ENCODE measurements at places on chromosomes 11 and 22.
A peak's percentile ranks its signal among the peaks of the same experiment; 100 is the strongest.

DNA sequence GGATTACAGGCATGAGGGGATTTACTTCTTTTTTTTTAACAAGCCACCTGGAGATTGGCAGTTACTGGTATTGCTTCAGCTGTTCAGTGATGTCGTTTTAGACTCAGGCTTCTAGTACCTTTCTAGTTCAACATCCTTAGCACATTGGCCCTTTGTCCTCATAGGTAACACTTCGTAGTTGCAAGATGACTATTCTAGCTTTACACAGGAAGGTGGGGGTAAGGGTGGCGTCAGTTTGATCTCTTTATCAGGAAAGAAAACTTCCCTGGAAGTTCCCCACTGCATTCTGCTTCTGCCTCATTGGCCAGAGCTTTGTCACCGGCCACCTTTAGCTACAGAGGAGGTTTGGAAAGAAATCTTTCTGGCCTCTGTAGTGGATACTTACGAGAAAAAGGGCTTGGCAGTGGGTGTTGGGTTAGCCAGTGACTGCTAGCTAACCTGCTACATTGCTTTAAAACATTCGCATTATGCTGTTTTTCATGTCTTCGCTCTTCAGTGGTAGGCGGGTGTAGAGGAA is 40.7 kb downstream of the SFI1 start:
- no peak for DNase-seq

DNA sequence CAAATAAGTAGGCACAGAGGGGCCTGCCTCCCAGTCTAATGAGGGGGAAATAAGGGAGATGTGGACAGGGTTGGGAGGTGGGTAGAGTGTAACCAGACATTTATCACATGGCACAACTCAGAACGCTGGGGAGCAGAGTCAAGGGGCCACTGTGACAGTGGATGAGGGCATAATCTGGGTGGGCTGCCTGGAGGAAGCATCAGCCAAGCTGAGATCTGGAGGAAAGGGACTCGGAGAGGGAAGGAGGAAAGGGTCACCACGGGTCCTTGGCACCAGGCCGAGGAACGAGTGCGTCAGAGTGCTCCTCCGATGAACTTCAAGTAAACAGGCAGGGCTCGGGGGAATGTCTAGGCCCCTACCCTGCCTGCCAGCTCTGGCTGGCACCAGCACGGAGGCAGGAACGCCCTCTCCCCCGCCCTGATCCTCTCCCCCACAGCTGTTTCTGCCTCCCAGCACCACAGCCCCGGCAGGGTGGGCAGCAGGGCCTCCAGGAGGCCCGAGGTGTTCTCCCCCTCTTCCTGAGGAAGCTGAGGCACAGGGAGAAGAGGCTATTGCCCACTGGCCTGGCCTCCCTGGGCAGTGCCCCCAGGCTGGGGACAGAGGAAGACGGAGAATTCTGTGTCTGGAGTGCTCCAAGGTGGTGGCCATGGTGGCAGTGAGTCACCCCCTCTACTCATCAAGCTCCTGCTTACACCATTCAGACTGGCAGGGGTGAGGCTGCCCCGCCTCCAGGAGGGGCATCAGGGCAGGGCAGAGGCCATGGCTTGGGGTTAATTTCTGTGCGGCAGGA is 4.2 kb downstream of the ALDH3B1 start:
- DNase-seq = no peak

- DNase-seq = no peak
Observed at GRCh38 chr11:103749158-103749557, 287.3 kb upstream of the DDI1 start.

DNA sequence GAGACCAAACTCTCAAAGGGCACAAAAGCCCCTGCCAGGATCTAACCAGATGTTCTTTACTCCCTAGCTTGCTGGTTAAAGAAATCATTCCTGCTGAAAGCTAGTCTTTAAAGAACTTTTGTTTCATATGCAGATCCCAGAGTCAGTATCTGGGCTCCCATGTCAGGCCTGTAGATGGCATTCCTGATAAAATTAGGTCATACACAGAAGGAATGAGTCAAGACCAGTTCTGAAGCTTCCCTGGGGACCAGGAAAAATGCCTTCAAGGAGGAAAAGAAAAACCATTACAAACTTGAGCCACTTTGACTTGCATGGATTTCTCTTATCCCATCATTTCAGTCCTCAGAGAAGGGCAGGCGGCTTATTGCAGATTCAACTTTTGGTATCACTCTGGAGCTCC is 5.9 kb downstream of the DBX1 start:
- DNase-seq = no peak

DNA sequence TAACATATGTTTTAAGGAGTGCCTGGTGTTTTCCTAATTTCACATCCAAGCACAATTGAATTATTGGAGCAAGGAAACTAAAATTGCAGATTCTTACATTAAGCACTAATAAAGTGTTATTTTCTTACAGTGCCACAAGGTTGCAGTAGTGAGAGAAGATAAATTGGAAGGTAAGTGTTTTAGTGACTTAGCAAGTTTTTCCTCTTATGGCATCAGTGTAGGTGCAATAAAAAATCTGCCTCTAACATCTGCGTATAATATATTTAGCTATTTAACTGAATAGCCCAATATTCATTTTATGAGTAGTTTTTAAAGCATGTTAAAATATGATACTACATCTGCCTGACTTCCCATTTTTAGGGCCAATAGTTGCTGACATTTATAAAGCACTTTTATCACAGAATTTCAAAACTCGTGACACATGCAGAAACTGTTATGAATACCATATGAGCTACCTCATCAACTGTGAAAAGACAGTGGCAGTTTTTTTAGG is 19.0 kb downstream of the POLD3 start:
- no peak for DNase-seq

DNA sequence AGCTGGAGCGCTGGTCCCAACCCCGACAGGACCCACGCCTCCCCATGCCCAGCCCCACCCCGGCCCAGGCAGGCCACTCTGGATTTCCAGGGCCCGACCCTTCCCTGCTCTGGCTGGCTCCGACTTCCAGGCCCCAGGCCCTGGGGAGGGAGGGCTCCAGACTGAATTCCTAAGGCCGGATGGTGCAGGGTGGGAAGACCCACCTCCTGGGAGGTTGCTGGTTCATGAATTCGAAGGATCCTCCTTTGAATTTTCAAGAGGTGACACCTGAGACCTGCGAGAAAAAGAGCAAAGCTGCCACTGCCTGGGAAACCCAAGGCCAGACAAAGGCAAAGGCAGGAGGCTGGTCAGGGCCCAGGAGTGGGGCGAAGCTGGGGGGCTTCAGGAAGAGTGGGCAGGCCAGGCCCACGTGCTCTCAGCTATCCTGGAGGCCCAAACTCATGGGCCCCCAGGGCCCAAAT is 47.0 kb upstream of the LINC01488 start:
- DNase-seq = no peak

DNA sequence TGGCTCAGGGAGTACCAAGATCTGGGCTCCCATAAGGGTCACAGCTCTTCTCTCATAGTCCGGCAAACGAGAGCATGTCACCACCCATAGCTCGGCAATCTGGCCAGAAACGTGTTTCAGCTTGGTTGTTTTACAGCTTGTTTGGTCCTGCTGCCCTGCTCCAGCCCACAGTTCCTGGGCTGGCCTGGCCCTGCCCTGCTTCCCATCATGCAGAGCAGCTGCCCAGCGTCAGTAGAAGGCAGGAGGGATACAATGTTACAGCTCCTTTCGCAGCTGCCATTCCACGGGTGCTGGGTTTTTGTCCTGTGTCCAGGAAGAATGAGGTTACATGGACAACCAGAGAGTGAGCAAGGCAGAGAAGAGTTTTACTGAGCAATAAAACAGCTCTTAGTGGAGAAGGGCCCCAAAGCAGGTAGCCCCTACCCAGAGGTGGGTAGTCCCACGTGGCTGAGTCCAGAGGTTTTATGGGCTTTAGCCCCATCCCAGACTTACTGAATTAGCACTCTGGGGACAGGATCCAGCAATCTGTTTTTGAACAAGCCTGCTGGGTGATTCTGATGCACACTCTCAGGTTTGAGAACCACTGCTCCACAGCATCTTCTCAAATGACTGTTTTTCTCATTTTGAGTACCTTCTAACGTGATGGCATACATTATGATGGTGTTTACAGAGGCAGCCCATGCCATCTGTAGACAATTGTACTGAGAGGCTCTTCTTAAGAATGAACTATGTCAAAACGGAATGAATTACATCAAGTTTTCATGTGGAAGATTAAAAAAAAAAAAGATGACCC is 5.8 kb upstream of the MS4A18 start:
- DNase-seq = no peak

DNA sequence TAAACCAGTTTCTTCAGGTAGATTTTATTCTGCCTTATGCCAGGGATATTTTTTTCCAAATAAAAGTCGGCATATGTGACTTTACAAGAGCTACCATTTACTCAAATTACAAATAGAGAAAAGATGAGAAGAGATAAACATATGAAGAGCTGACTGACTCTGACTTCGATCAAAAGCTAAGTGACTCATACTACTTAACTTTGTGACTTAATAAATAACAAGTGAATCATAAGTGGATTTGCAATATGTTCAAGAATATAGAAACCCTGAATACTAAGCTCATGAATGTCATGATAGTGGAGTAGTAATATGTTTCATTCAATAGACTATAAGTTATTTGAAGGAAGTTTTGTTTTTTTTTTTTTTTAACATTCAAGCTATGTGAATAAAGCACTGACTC is 130.5 kb upstream of the ANO3 start:
- DNase-seq = no peak

GRCh38 chr11:9662273-9662672 is 1.6 kb upstream of the SWAP70 start:
- no peak for DNase-seq

- DNase-seq = no peak
Observed at GRCh38 chr11:79040348-79040747, 400.5 kb downstream of the TENM4 start.

GRCh38 chr22:48893288-48894063 is 934.2 kb downstream of the BRD1 start:
- no peak for DNase-seq

GRCh38 chr11:127670374-127671119 is 670.0 kb upstream of the KIRREL3 start:
- DNase-seq = no peak

DNA sequence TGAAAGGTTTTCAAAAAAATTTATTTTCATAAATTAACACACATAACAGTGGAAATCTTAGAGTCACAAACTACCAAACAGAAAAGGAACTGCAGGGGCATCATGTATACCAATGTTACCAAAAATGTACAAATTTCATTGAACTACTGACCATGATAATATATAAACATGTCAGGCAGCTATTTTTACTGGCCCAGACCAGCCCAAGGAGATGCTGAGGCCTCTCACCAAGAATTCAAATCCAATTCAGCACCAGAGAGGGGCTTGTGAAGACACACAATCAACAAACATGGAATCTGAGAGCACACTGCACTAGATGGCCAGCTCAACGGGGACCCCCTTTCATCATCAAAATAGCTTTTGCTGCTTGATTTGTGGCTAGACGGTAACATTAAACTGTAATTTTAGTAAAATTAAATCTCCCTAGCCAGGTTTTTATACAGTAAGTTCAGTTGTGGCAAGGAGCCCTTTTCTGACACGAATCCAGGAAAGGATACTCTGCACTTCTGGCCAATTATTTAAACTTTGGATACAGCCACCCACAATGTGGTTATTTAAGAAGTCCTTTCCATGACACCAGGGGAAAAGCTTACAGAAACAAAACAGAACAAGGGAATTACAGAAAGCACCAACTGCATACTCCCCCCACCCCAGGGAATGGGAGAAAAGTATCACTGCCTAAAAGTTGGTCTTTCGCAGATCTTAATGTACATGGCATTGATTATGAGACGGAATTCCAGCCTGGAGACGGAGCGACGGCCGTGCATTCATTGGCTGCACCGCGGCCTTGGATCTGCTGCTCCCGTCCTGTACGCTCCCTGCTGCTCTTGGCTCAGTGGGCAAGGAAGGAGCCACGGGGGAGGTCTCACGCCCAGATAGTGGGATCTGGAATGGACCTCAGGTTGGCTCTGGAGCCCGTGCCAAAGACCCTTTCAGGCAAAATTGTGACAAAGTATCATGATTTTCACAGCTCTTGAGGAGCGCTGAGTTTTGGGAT is 19.6 kb upstream of the PISD start:
- no peak for DNase-seq

GRCh38 chr11:41996533-41996932 is 537.1 kb upstream of the LRRC4C start:
- DNase-seq = no peak

GRCh38 chr11:117905524-117905923 is 23.7 kb downstream of the TMPRSS13 start:
- DNase-seq = no peak

DNA sequence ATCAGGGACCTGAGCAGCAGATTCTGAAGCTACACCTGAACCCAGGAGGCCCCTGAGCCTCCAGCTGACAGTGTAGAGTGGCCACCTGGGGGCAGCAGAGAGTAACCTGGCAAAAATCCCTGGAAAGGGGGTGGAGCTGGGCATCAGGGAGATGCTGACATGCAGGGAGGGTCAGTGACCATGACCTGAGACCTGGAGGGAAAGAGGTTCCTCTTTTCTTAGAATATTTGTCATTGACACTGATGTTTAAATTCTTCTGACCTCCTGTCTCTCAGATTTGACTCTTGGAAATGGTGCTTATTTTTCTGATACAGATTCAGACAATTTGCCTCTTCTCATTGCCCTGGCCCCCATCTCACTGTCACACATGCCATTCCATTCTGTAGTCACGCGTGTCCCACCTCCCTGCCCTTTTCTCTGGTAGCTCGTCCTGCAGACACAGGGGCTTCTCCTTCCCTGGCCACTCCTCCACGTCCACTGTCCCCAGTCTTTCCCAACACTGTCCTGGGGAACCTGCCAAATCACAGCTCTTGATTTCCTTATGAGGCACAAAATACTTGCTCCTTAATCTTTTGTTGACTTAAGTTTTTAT is 117.2 kb upstream of the IGLL5 start:
- DNase-seq = peak; percentile 68

DNA sequence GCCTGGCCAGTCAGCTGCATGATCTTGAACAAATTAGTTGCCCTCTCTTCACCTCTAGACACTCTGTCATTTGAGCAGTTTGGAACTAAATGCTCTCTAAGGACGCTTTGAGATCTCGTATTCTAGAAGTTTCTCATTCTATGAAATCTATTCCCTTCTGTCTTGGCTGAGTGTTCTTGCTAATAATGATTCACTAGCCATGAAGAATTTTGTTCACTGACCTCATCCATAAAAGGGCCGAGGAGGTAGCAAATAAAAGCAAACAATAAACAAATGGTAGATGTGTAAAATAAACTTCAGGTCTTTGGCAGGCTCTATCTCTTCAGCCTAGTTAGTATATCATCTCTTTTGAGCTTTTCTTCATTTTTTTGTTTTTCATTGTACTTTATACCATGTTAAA is 76.6 kb downstream of the USP35 start:
- no peak for DNase-seq

GRCh38 chr11:35398881-35399280 is 20.5 kb downstream of the SLC1A2 start:
- DNase-seq = no peak

DNA sequence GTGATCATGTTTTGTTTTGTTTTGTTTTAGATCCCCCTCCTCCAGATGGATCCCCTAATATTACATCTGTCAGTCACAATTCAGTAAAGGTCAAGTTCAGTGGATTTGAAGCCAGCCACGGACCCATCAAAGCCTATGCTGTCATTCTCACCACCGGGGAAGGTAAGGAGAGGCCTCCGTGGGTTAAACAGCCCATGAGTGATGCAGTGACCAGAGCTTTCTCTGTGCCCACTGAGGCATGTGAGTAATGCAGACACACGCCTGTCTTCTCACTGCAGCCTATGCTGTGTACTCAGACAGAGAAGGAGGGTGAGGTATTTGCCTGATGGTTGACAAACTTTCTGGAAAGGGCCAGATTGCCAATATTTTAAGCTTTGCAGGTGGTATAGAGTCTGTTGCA is 73.7 kb upstream of the OR4B1 start:
- DNase-seq = no peak
